ENCODE measurements at places on chromosomes 5 and 9. TPM values are rescaled to one million over a fixed set of nuclear protein-coding genes. Genes with fewer than 3 reads are reported as not detected.

GRCh38 chr5:5710471-5710870 lies 288.0 kb downstream of the ICE1 start:
- no peak for DNase-seq

- no peak for DNase-seq
Observed at GRCh38 chr5:80935811-80936385, 24.3 kb upstream of the RASGRF2 start.

- DNase-seq, result no peak
Observed at GRCh38 chr9:123011878-123012528, 21.5 kb upstream of the GPR21 start.

GRCh38 chr5:40475561-40475960 lies 204.2 kb upstream of the PTGER4 start:
- no peak for DNase-seq

DNA sequence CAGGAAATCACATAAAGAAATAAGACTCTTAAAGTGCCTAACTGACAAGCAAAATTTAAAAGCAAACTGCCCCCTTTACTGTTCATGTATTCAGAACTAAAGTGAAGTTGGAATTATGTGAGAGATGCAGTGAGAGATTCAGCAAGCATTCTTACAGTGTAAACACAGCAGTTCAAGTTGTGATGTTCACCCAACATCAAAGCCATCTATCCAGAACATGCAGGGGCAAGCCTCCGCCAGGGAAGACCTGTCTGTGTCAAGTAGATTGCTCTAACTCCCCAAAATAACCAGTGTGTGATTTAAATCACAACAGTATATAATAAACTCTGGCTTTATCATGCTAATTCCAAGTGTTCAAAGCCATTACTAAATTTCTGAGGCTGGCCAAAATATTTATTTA lies 233.3 kb downstream of the BNC2 start:
- DNase-seq, result no peak

DNA sequence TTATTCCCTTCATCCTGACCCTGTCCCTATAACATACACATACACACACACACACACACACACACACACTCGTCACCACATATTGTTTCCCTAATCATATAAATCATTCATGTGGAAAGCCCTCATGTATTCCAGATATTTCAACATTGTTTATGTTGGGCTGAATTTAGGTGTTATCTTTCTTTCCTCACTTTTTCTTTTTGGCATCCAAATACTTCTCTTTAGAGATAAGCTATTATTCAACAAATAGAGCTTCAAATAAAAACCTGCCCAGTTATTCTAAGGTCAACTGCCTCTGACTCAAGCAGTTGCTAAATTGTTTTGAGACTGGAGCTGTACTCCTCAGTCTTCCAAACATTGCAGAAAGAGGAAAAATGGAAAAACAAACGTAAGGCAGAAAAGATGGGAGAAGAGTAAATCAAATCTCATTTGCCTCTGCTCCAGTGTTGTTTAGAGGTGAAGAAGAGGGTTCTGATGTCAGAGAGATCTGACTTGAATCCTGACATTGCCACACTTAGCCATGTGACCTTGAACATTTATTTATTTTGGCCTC lies 215.7 kb downstream of the GAS1 start:
- peak; percentile 87 for DNase-seq

DNA sequence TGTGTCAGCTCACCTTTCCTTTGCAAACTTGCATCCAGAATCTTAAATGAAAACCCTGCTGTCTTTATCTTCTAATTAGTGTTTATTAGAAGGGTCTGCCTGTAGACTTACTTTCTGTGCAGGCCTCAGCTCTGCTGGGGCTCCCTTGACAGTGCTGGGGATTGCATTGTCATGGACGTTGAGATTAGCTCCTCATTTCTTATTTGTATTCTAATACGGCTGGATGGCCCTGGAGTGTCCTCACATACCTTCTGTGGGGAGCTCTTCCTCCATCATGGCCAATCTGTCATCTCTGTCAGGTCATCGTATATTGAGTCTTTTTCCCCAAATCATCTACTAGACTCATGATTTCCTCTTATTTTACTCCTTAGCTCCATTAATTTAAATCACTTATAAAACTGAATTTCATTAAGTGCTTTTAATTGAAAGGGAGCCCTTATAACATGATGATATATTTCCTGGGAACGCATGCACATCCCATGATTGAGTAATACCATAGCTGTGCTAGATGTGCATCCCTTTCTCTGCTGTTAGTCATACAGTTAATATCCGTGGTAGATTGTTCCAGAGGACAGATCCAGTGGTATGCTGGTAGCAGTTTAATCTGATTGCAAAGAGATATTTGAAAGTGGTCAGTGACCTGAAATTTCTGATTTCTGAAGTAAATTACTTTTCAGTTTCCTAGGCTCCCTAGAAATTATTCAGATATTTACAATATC lies 61.6 kb downstream of the ICE1 start:
- DNase-seq, result peak; percentile 29

DNA sequence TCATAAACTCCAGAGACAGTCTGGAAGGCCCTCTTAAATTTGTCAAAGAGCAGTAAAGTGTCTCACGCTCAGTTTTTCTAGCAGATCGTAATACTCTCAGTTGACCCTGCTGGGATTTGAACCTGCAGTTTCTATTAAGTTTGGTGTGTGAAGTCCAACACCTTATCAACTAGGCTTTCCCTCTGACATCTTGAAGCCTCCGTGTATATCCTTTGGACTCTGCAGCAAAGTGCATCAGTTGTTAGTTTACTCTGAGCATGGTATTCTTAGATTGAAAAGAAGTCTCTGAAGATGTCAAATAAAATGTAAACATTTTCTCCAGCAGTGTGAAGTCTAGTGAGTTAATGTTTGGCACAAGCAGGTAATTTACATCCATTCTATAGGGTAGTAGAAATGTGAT lies 2.4 kb downstream of the FUBP3 start:
- no peak for DNase-seq

GRCh38 chr5:125202871-125203438 lies 456.5 kb upstream of the ZNF608 start:
- DNase-seq, result no peak

- peak; percentile 41 for DNase-seq
Observed at GRCh38 chr5:17819783-17820182, 185.5 kb downstream of the TAF11L14 start.

DNA sequence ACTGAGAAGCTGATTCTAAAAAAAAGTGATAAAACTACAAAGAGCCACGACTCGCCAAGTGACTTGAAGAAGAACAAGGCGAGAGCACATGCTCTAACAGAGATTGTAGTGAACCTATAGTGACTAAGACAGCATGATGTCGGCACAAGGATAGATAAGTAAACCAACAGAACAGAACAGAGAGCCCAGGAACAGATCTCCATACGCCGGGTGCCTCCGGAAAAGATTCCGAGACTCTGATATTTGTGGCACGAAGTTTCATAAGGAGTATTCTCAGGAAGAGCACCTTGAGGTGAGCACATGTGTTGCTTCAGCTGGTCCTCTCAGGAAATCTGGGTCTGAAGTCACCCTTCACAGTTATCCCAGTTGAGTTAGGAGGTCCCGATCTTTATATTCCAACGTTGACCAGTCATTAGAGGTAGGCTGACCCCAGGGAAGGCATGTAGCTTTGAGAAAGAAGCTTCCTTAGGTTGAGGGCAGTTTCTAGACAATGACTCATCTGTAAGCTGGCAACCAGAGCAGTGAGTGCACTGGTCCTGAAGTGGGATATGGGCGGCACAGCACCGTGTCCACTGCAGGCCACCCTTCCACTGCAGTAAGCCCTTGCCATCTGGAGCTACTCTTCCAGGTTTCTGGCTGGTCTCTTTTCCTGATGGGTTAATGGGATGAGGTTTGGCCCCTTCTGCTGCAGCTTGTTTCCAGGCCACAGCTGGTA lies 13.6 kb upstream of the CLK4 start:
- DNase-seq, result no peak

GRCh38 chr5:157109744-157110143 lies 900 bp upstream of the HAVCR2 start:
- no peak for DNase-seq

- DNase-seq, result no peak
Observed at GRCh38 chr9:126049896-126050604, 276.6 kb upstream of the MVB12B start.

DNA sequence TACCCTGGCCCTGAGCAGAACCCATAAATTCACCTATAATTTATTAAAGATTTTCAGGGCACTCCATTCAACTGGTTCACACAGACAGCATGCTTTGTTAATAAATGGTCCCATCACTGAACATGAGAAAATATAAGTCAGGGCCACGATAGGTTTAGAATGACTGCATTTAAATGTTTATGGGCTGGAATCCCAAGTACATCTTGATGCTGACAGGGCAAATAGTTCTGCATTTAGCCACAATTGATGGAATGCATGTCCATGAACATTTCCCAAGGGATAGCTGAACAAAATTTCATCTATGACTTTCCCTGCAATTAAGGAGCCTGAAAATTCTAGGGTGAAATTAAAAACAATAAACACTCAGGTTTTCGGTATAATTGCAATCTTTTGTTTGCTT lies 124.5 kb downstream of the CAAP1 start:
- DNase-seq, result no peak

GRCh38 chr5:131259326-131259725 lies 4.5 kb upstream of the CDC42SE2 start:
- no peak for DNase-seq

- DNase-seq, result no peak
Observed at GRCh38 chr5:76831110-76831452, 12.3 kb downstream of the F2RL1 start.

DNA sequence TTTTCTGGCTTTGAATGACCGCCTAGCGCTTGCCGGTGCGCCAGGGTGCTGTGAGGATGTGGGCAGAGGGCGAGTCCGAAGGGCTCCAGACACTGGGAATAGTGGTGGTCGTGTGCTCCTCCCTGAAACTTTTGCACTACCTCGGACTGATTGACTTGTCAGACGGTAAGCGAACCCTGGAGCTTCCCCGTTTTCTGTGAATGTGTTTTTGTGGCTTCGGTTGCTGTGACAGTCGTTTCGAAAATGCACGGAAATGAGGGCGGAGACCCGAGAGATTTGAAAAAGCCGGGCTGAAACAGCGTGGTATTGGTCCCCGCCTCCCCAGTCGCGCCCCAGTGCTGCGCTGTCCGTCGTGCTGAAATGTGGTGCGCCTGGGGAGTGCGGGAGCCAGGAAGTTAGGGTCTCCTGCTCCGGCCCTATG lies 102.5 kb upstream of the GABRP start:
- DNase-seq, result peak; percentile 37

DNA sequence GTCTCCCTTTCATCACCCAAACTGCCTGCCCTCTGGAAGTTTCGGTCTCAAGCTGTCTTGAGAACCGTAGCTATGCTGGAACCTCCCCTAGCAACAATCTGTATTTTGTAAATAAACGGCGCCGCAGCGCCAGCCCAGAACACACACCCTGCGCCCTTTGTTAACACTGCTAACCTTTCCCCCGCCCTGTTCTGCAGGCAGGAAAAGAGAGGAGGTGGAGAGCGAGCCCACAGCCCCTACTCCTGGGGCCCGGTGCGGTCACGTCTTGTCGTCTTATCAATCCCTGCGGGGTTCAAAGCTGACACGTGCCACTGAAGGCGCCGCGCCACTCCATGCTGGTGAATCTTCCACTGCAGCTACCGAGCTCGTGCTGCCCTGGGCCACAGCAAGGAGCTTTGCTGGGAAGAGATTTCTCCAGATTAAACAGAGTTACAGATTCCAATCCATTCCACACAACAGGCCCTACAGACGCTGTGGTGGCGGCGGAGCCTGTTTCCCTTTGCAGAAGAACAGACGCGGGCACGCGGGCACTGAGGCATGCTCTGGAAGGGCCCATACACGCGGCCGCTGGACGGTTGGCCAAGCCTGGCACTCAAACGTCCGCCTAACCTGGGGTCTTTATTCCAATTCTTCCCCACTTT lies 25.3 kb downstream of the ZDHHC11B start:
- peak; percentile 25 for DNase-seq

DNA sequence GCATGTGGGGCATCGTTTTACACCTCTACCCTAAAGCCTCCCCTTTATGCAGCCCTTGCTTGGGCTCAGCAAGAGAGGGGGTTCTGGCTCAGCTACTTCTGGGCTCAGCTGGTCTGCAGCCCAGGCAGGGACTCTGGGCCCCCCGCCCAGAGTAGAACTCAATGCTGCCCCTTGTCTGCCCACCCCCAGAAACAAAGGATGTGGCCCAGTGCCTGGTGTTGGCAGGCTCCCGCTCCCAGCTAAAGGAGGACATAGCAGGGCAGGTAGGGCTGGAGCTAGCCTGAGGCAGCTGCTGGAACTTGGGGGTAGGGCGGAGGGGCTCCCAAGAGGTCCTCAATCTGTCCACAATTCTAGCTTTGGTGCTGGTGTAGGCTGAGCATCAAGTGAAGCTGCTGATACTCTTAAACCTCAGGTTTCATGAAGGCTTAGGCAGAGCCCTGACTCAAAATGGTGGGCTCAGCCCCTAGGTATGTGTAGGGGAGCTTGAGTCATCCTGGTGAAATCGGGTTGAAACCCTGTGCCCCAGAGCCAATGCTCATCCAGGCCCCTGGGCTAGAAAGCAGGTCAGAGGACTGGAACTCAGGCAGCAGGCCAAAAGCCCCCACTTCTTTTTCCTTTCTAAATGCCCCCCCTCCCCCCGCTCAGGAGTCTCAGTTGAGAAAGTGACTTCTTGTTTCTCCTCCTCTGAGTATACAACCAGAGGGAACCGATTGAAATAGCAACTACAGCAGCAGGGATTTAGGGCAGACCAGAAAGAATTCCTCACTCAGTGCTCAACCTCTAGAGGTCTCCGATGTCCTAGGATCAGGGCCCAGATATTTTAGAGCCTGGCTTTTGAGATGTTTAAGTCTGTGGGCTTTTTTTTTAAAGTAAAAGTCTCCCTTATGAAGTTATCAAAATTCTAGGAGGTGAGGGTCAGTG lies 11.4 kb downstream of the PSD2 start:
- no peak for DNase-seq

GRCh38 chr5:153551537-153552079 lies 61.1 kb downstream of the GRIA1 start:
- DNase-seq, result peak; percentile 98

DNA sequence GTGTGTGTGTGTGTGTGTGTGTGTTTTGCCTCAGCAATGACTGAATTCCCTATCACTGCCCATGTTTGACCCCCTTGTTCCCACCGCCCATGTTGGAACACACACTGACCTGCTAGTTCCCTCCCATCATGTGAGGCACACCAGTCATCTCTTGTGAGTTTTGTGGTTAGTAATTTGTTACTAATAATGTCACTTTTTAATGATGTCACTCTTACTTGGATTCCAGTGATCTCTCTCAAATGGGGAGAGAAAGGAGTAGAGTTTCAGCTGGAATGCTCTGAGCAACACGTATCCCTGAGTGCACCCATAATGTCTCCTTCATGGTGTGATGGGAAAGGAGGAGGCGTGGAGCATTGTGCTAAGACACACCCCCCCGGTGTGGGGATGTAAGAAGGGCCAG lies 172.6 kb downstream of the SH3GL2 start:
- no peak for DNase-seq

Gene HAND1
- polyA plus RNA-seq, result not detected

Gene CCDC192
- not detected for polyA plus RNA-seq

Gene SIMC1
- 10.1 TPM for polyA plus RNA-seq

Gene RAB3C
- polyA plus RNA-seq, result not detected

Gene PLAC8L1
- not detected for polyA plus RNA-seq

Gene FRMD3
- polyA plus RNA-seq, result 0.19 TPM

Gene ANKRD18B
- polyA plus RNA-seq, result 0.85 TPM

Gene PCDHB12
- polyA plus RNA-seq, result 0.27 TPM
